Mesothelial cell of epicardium (in vitro differentiated cells): ENCODE measurements at places on chromosomes 5 and 9.
A peak's percentile ranks its signal among the peaks of the same experiment; 100 is the strongest.

DNA sequence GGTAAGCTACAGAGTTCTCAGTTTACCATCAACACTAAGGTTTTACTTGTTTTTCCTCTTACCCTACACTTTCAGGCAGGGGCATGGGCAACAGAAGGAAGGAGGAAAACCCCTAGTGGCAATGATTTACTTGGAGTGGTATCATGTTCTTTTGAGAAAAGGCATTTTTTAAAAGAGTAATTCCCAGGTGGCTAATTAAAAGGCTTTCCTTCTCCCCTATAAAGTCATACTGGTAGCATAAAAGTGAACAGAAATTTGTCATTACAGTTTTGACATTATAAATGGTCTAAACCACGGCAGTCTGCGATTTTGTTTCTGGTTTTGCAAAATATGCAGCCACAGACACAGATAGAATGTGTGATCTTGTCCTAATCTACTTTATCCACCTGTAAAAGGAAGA is 30.9 kb upstream of the OR2K2 start:
- H3K27ac ChIP-seq = no peak overlapping the region
- peaks cover 22% of the 10 kb centered on the region for H3K36me3 ChIP-seq
- peaks cover 9% of the 10 kb centered on the region for H3K4me1 ChIP-seq
- no peak for DNase-seq
- H3K4me3 ChIP-seq = no peak overlapping the region

GRCh38 chr5:66992547-66992946 is 204.1 kb downstream of the CD180 start:
- no peak overlapping the region for H3K4me3 ChIP-seq
- no peaks in the 10 kb centered on the region for H3K27me3 ChIP-seq
- H3K27ac ChIP-seq = no peak overlapping the region
- H3K4me1 ChIP-seq = peaks cover 19% of the 10 kb centered on the region
- no peaks in the 10 kb centered on the region for H3K36me3 ChIP-seq

DNA sequence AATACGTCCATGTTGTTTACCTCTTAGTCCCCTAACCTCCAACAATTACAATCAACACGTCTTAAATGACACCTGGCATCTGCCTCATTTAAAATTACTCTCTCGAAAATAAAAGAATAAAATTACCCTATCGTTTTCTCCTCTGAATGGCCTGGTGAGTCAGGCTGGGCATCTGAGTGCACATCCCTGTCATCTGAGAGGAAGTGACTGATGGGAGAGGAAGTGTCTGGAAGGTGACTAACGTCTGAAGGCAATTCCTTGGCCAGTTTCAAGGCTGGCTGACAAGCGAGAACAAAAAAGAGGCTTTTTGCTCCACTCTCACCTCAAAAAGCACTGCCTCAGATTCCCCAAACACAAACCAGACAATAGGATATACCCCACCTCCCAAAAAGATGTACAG is 57.7 kb downstream of the MAPKAP1 start:
- DNase-seq = no peak
- H3K27me3 ChIP-seq = no peaks in the 10 kb centered on the region
- H3K4me3 ChIP-seq = no peak overlapping the region

- no peak overlapping the region for H3K4me3 ChIP-seq
- H3K27ac ChIP-seq = no peak overlapping the region
- no peak for DNase-seq
- no peaks in the 10 kb centered on the region for H3K36me3 ChIP-seq
Measured at GRCh38 chr5:160152287-160152686, 33.0 kb upstream of the PWWP2A start.

GRCh38 chr5:3190930-3191329 is 404.7 kb upstream of the IRX1 start:
- H3K36me3 ChIP-seq = no peaks in the 10 kb centered on the region
- H3K4me1 ChIP-seq = peaks cover 12% of the 10 kb centered on the region
- DNase-seq = no peak
- no peak overlapping the region for H3K4me3 ChIP-seq
- peaks cover 39% of the 10 kb centered on the region for H3K27me3 ChIP-seq

GRCh38 chr5:54315736-54316528 is 5.6 kb upstream of the ARL15 start:
- no peaks in the 10 kb centered on the region for H3K36me3 ChIP-seq
- no peak for DNase-seq
- H3K27ac ChIP-seq = no peak overlapping the region
- no peak overlapping the region for H3K4me3 ChIP-seq

DNA sequence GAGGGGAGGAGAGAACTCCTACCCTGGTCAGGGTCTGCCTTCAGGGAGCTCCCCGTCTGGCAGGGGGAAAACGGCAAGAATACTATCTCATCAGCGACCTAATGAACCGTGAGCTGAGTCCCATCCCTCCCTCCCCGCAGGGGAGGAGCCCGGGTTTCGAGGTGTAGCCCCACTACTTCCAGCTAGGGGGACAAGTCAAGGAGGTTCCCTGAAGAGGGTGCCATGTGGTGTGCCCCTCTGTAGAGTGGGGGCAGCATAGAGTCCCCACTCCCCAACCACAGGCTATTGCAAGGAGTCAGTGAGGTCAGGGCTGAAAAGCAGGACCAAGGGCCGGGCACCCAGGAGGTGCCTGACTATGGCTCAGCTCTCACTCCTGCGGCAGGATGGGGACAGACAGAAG is 50.9 kb upstream of the RXRA start:
- H3K4me3 ChIP-seq = no peak overlapping the region
- no peak overlapping the region for H3K27ac ChIP-seq
- H3K27me3 ChIP-seq = peaks cover 57% of the 10 kb centered on the region
- H3K4me1 ChIP-seq = peaks cover 10% of the 10 kb centered on the region

GRCh38 chr5:50666261-50667022 is at the start of gene PARP8:
Gene PARP8 (plus strand): TSS chr5:50666637. CDS start chr5:50667096, 459 bp downstream.
- peaks cover 25% of the 10 kb centered on the region for H3K4me1 ChIP-seq
- peak within 1 kb of the TSS; percentile 95 for H3K4me3 ChIP-seq
- no peaks in the 10 kb centered on the region for H3K27me3 ChIP-seq
- H3K27ac ChIP-seq = peak within 1 kb of the TSS; percentile 99
- peak; percentile 62 for DNase-seq
- H3K36me3 ChIP-seq = no peaks in the 10 kb centered on the region
